ENCODE measurements at places on chromosomes 2 and 18. TPM values are rescaled to one million over a fixed set of nuclear protein-coding genes. Genes with fewer than 3 reads are reported as not detected.

C1GALT1C1L gene
- total RNA-seq, result 0.39 TPM

REG1B gene
- not detected for total RNA-seq

CYTIP gene
- not detected for total RNA-seq

MAP3K20 gene
- total RNA-seq, result 41.0 TPM

ABCG8 gene
- not detected for total RNA-seq

CHN1 gene
- 80.9 TPM for total RNA-seq

KCNG2 gene
- 4.7 TPM for total RNA-seq

TLX2 gene
- not detected for total RNA-seq

FSHR gene
- not detected for total RNA-seq

CRACDL gene
- 0.24 TPM for total RNA-seq

DTNA gene
- total RNA-seq, result 6.6 TPM

RAD51AP2 gene
- total RNA-seq, result not detected

NT5DC4 gene
- not detected for total RNA-seq

SRD5A2 gene
- not detected for total RNA-seq

TNFRSF11A gene
- total RNA-seq, result under 0.01 TPM

TCF23 gene
- total RNA-seq, result not detected

PMS1 gene
- 12.7 TPM for total RNA-seq

ESPNL gene
- 2.9 TPM for total RNA-seq

PSMA8 gene
- total RNA-seq, result not detected

LRRFIP1 gene
- 18.6 TPM for total RNA-seq

C1QL2 gene
- total RNA-seq, result not detected

DUSP2 gene
- total RNA-seq, result 0.40 TPM

CCDC178 gene
- 1.7 TPM for total RNA-seq

ATP6V1C2 gene
- total RNA-seq, result not detected

GKN2 gene
- not detected for total RNA-seq

RBM43 gene
- total RNA-seq, result 3.6 TPM

All from epithelial cell of alveolus of lung (primary cell).